HT-29 (cell line): ENCODE measurements at places on chromosomes 11 and 22. TPM values are rescaled to one million over a fixed set of nuclear protein-coding genes. Genes with fewer than 3 reads are reported as not detected.

BDNF gene
- total RNA-seq = 0.37 and 0.53 TPM in 2 replicates

OR52I1 gene
- not detected in 2 replicates for total RNA-seq

DTX4 gene
- 20.8 and 22.6 TPM in 2 replicates for total RNA-seq

- DNase-seq = no peak
Observed at GRCh38 chr11:66457826-66458225, 8.9 kb upstream of the PELI3 start.

DNA sequence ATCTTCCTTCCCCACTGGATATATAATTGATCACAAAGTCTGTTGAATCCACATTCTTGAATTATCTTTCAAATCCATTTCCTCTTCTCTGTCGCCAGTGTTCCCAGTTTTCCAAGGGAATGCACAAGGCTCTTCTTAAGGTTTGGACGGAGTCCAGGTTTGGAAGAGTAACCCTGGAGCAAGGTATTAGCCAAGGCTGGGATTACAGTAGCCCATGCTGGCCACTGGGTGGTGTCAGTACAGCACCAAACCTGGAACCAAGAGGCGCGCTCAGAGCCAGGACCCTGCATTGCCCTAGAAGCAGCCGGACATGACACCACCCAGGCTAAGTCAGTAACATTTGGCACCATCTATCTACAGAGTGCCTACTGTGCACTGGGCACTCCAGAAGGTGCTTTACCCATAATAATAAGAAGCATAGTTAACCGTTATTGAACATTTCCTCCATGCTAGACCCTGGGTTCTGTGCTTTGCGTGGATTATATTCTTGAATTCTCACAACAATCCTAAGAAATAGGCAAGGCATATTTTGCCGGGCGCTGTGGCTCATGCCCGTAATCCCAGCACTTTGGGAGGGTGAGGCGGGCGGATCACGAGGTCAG lies 48.0 kb upstream of the CLPB start:
- peak; percentile 78 for DNase-seq

- DNase-seq = no peak
Observed at GRCh38 chr11:35511666-35512065, 13.8 kb downstream of the PAMR1 start.
